ENCODE measurements at places on chromosomes 5 and 9.

DNA sequence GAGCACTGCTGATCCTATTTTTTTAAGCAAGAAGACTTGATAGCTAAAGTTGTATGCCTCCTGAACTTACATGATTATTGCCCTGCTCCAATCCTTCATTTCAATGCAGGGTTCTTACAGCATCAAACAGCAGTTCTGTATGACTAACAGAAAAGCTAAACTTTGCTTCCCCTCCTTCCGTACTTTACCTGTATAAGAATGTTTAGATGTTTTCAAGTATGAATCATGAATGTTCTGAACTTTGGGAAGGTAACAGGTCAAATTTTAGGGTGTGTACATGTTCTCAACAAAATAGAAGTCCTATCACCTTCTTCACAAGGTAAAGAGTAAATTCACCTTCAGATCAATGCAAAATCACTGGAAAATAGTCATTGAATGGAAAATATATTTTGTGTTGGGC lies 972.6 kb upstream of the SEMA6A start:
- DNase-seq: no peak

- no peak for DNase-seq
Observed at GRCh38 chr5:147417135-147417813, 92.6 kb downstream of the DPYSL3 start.

- peak; percentile 6 for DNase-seq
Observed at GRCh38 chr5:56412601-56413379, 179.7 kb upstream of the ANKRD55 start.

DNA sequence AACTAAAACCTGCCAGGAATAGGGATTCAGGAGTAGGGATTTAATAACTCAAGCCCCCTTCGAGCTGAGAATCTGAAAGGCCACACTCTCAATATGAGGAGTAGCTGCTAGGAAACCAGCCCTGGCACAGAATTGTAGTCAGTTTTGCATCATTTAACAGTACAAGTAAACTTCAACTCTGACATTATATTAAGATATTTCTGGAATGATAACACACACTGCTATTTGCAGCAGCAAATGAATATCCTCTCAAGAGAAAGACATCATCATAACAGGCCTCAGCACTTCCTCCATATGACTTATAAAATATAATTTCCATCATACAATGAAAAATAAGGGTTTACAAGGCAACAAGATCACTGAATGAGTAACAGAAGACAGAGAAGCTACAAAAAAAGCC lies 138.2 kb upstream of the RFX3 start:
- DNase-seq: no peak

GRCh38 chr5:74503-75109 lies 17.4 kb upstream of the PLEKHG4B start:
- DNase-seq: no peak

GRCh38 chr5:34620185-34620584 lies 35.9 kb upstream of the RAI14 start:
- DNase-seq: no peak

DNA sequence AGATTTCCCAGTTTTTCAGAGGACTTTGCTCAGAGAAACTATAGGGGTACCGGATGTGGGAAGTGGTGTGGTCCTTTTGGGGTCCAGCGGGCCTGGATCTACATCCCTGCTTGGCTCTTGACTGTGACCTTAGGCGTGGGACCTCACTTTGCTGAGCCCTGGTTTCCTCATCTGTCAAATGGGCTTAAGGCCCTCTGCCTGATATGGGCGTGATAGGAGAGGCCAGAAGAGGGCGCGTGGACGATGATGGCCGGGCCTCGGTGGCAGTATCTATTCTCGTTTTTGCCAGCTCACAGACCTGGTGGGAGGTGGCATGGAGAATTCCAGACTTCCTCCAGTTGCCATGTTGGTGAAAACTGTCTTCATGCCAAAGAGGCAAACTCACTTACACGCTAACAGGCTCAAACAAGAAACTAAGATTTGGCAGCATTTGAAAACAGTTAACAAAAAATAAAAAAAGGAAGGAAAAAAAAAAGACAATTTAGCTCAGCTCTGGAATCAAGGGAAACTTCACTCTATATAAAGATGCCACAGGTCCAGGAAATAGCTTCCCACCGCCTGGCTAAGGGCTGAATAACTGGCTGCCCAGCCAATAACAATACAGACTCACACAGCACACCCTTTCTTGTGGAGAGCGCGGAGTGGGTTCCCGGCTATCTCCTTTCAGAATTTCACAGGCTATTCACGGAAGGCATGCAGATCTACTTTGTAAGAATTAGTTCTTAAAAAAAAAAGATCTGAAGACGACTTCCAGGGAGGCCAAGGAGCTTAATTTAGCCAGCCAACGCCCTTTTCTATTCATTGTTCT lies 1.7 kb downstream of the SH3PXD2B start:
- DNase-seq: no peak

DNA sequence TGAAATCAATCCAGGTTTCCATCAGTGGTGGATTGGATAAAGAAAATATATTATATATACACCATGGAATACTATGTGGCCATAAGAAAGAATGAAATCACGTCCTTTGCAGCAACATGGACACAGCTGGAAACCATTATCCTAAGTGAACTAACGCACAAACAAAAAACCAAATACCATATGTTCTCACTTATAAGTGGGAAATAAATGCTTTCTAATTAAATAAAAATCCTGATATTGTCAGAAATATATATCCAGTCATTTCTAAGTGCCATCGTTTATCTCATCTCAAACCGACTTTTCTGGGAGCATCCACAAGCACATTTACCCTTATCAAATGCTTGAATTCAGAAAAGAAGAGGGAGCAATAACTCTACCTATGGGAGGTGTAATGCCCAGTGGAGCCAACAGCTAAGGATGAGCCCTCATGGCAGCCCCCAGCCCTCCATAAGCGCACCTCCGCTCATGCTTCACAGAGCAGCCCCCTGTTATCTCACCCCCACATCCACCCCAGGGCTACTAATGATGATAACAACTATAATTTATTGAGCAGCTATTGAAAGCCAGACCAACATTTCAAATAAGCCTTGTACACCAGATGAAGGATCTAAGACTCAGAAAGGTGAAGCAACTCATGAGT lies 101.7 kb upstream of the SPOCK1 start:
- DNase-seq: no peak

DNA sequence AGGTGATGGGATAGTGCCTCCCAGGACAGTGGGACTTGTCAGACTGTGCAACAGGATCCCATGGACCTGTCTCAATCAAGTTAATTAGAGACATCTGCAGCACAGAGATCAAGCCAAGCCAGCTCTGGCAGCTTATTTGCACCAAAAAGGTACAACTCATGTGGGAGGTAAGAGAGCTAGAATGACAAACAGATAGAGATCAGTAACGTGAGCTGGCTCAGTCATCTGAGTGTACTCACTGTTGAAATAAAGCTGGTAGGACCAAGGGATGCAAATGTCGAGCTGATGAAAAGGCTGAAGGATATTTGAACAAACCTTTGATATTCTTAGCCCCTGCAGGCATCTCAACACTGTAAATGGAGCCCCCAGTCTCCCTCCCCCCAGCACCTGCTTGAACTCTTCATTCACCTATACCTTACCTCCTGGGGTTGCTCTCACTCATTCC lies 198.1 kb downstream of the EFNA5 start:
- no peak for DNase-seq

- DNase-seq: no peak
Observed at GRCh38 chr9:33263131-33264002, 1.1 kb downstream of the BAG1 start.

- DNase-seq: no peak
Observed at GRCh38 chr5:115165790-115166189, 3.9 kb downstream of the TRIM36 start.

GRCh38 chr5:124642151-124642550 lies 104.3 kb downstream of the ZNF608 start:
- no peak for DNase-seq

- DNase-seq: no peak
Observed at GRCh38 chr5:151904909-151905308, 19.7 kb downstream of the GLRA1 start.

DNA sequence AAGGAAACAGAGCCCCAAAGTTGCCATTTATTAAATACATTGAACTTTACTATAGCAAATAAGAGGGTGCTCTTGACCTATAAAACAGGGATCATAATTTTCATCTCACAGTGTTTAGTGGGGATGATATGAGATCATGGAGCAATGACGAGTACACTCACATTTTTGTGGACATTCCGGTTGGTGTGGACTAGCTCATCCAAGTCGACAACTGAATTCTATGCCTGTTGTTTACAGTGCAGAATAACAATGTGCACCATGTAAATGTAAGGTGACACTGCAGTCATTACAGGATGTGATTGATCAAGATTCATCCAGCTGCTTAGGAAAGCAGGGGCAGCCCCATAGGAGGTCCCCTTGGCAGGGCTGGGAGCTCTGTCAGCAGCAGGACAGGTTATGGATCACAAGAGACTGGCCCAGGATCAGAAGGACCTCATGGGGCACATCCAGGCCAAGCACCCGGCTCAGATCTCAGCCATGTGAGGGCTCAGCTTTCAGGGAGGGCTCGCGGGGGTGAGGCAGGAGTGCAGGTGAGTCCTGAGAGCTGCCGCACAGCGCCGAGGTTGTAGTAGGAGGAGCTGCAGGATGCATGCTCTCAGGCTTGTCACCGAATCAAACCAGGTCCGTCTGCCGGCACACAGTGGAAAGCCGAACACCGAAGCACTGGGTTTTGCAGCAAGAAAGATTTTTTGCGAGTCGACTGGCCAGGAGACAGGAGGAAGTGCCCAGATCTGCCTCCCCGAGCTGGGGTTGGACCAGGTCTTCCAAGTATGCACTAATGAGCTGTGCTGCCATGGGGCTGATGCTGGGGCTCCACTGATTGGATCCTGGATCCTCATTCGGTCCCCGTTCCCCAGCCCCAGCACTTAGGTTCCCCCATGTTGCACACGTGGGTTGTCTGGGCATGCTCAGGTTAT lies 28.2 kb downstream of the MRPL36 start:
- no peak for DNase-seq

DNA sequence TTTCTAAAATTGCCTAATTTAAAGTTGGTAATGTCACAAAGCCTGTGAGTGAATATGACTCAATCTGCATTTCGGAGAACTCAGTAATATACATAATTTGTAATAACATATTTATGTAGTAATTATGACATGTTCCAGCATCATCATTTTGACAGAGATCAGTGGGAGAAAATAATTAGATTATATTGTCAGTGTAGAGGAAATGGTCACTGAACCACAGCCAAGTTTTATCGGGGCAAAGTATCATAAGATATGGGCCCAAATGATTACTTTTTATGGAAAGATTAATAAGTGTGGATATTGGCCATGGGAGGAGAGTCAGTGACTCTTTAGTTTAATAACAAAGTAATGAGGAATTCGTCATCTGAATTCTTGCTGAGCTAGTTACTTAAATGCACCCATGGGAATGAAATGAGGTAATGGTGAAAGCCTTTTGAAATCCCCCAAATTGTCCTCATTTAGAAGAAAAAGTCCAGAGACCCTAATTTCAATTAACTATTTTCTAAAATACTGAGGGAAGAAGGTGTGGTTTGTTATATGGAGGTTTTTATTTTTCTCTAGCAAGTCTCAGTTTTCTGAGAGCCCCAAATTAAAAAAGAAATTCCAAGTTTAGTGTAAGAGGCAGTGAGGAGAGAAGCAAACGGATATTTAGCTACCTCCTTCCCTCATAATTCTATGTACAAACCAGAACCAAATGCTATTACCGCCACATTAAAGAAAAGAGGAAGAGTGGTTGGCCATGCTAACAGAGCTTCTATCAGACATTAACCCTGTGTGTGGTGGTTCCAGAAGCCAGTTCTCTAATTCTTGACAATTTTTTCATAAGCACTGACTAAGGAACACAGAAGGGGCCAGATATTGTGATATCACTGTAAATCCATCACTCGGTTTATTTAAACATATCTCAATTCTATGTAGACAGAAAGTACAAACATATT lies 37.7 kb upstream of the MRPS30 start:
- no peak for DNase-seq

DNA sequence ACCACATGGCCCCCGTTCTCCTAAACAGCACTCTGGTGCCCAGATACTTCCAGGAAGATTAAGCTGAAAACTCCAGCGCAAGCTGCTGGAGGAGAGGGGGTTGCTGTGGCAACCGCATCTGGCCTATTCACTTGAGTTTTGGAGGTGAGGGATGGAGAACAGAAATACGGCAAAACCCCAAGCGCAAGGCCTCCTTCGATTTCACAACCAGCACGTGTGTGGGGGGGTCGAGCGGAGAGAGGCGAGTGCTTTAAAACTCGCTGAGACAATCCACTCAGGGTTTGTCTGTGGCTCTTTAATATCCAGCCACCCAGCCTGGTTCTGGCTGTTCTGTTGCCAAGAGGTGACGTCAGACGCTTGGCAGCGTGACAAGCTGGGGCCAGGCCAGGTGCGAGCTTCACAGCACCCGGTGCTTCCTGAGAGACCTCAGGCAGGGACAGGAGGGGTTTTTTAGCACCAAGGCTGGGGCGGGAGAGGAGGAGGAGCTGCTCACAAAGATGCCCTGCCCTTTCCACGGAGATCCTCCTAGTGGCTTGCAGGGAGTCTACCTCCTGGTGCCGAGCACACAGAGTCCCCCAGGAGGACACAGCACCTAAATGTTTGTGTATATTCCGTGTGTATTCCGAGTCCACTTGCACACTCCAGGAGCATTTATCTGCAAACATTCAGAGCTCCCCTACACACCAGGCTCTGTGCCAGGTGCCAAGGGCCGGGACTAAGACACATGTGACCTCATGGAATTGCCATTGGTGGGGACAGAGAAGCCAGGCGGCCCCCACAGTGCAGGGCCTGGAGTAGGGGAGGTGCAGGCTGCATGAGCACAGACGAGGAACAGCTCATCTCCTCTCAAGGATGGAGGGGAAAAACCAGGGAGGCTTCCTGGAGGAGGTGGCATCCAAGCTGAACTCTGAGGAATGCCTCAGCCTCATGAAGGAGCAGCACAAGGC lies 194.6 kb downstream of the OLFM1 start:
- no peak for DNase-seq

DNA sequence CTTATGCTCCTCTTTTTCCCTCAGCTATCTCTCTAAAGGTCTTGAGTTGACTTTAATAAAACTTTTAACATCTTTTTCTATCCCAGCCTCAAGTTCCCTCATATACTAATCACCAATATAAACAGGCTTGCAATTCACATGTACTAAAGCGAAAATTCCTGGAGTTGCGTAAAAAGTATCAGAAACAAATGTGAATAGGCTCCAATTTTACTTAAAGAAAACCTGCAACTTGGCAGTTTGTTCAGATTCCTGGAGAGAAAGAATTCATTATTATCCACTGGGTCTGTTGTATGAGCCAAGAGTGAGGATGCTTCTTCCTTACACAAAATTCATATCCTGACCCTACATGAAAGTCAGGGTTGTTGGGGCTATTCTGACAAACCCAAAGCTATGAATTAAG lies 384.2 kb downstream of the DTWD2 start:
- DNase-seq: no peak

- DNase-seq: peak; percentile 58
Observed at GRCh38 chr9:114382699-114383520, 4.9 kb downstream of the AKNA start.

All from CD4-positive, alpha-beta T cell treated with Interleukin-6 at 100 ng/mL for 8 hours (primary cell).